Suprapubic skin (tissue), 4 donors: ENCODE measurements at places on chromosomes 2 and 18. TPM values are rescaled to one million over a fixed set of nuclear protein-coding genes. Genes with fewer than 3 reads are reported as not detected.

GRCh38 chr2:147456779-147457178, 388.1 kb upstream of the ACVR2A start:
- H3K36me3 ChIP-seq = no peaks in the 10 kb centered on the region
- no peak overlapping the region for H3K4me3 ChIP-seq
- no peak for DNase-seq
- peaks cover 3% of the 10 kb centered on the region for H3K4me1 ChIP-seq

DNA sequence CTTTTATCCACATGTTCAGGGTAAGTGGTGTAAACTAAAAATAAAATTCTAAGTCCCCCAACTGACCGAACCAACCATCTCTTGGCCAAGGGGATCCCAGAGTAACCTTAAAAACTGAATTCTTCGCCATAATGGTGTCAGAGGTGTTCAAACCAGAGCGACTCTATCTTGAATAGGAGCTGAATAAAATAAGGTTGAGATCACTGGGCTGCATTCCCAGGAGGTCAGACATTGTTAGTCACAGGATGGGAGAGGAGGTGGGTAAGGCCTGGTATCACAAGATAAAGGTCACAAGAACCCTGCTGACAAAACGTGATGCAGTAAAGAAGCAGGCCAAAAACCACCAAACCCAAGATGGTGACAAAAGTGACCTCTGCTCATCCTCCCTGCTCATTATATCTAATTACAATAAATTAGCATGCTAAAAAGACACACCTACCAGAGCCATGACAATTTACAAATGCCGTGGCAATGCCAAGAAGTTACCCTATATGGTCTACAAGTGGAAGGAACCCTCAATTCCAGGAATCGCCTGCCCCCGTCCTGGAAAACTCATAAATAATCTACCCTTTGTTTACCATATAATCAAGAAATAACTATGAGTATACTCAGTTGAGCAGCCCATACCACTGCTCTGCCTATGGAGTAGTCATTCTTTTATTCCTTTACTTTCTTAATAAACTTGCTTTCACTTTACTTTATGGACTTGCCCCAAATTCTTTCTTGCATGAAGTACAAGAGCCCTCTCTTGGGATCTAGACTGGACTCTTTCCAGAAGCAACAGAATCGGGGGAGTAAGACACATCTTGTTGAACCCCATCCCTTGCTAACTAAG, 302.4 kb downstream of the STK39 start:
- no peaks in the 10 kb centered on the region for H3K27me3 ChIP-seq
- no peaks in the 10 kb centered on the region for H3K4me1 ChIP-seq
- H3K27ac ChIP-seq = no peak overlapping the region
- no peak for DNase-seq
- no peaks in the 10 kb centered on the region for H3K36me3 ChIP-seq
- no peak overlapping the region for H3K4me3 ChIP-seq

DNA sequence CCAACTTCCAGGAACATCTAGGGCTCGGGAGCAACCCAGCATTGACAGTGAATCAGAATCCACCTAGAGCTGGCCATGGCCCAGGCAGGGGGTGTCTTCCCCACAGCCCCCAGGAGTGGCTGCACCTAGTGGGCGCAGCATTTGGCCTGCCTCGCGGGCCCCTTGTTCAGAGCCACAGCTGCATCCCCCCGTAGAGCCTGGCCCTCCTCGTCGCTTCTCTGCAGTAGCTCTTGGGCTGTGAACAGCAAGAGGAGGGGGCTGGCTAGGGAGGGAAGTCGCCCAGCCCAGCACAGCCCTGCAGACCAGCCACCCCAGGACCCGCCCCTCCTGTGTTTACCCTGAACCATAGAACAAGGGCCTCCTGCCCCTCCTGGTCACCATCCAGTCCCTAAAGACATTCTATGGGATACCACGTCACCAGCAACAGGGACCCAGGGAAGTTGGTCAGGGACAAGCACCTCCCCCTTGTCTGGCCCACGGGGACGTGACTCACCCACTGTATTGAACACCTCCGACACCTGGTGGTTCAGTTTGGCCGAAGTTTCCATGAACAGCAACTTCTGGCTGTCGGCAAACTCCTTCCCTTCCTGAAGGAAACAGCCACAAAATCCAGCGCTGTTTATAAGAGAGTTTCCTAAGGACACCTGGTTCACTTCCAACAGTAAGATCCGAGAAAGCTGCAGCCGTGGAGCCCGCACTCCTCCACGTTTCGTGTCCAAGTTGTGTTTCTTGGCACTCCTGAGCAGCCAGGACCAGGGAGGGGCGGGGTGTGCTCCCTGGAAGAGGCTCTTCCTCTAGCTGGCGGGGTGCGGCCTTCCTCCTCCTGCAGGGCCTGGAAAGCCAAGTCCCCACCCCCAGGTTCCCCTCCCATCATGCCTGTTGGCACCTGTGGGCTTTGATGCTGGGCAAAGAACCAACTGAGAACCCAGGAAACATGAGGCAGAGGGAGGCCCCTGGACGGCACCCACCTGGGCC, 8.8 kb downstream of the PRLH start:
- H3K27ac ChIP-seq = no peak overlapping the region
- DNase-seq = no peak
- H3K4me3 ChIP-seq = no peak overlapping the region
- H3K36me3 ChIP-seq = no peaks in the 10 kb centered on the region
- H3K27me3 ChIP-seq = no peaks in the 10 kb centered on the region

- no peaks in the 10 kb centered on the region for H3K36me3 ChIP-seq
- no peak overlapping the region for H3K4me3 ChIP-seq
- DNase-seq = no peak
- H3K4me1 ChIP-seq = no peaks in the 10 kb centered on the region
Measured at GRCh38 chr2:16135913-16136310, 195.6 kb downstream of the MYCN start.

DNA sequence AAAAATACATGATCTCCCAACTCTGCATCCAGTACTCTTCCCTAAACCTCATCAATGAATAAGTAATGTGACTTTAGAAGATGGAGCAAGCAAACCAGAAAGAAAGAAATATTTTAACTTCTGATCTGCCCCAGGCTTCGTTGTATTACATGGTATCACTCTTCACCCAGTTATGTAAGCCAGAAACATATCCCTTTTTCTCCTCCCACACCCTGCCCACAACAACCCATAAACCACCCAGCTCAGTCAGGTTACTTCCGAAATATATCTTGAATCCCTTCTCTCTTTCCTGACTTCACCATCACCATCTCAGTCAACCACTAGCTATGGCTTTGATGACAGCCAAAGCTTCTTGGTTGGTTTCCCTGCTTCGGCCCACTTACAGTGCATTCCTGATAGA, 295.8 kb upstream of the PARD3B start:
- DNase-seq = no peak
- H3K36me3 ChIP-seq = no peaks in the 10 kb centered on the region
- H3K27me3 ChIP-seq = no peaks in the 10 kb centered on the region
- H3K4me3 ChIP-seq = no peak overlapping the region
- peaks cover 5% of the 10 kb centered on the region for H3K4me1 ChIP-seq
- no peak overlapping the region for H3K27ac ChIP-seq

DNA sequence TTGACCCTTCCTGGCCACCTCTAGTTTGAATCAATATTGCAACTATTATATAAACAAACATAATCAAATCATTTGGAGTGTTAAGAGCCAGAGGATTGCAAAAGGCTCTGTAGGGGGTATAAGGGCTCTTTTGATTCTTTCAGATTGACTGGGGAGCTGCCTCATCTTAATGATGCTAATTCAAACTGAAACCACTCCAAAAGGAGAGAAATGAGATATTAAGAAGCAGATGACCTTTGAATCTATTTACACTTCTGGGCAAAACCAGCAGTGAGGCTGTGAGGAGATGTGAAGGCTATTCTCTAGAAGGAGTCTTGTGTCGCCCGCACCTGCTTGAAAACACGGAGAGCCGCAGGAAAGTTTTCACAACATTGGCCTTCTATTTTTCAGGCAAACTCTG, 311.2 kb upstream of the CRIM1 start:
- H3K36me3 ChIP-seq = no peaks in the 10 kb centered on the region
- H3K27me3 ChIP-seq = no peaks in the 10 kb centered on the region
- H3K4me1 ChIP-seq = no peaks in the 10 kb centered on the region
- no peak overlapping the region for H3K4me3 ChIP-seq

GRCh38 chr18:35728676-35729075, 147.1 kb downstream of the GALNT1 start:
- H3K4me3 ChIP-seq = no peak overlapping the region
- peaks cover 3% of the 10 kb centered on the region for H3K4me1 ChIP-seq
- no peaks in the 10 kb centered on the region for H3K27me3 ChIP-seq
- no peak overlapping the region for H3K27ac ChIP-seq
- no peak for DNase-seq

DNA sequence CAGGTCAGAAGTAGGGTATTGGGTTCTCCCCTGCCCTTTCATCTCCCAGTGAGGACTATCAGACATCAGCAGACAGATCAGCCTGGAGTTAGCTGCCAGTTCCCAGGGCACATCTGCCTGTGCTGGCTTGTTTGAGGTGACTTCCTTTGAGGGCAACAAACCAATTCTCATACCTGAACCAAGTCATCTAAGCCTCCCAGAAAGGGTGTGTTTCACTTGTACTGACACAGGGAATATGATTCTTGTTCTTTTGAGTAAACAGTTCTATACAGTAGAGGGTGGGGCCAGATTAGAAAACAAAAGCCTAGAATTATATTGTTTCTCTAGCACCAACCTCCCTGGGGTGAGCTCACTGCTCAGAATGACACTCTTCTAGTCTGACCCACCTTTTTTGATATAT, 591.9 kb downstream of the SLC4A3 start:
- peak overlapping the region; percentile 41 for H3K27ac ChIP-seq
- peaks cover 25% of the 10 kb centered on the region for H3K4me1 ChIP-seq
- no peaks in the 10 kb centered on the region for H3K36me3 ChIP-seq
- no peak overlapping the region for H3K4me3 ChIP-seq
- H3K27me3 ChIP-seq = no peaks in the 10 kb centered on the region
- DNase-seq = no peak

GRCh38 chr2:20551260-20551944, 99.5 kb downstream of the HS1BP3 start:
- H3K27me3 ChIP-seq = no peaks in the 10 kb centered on the region
- DNase-seq = no peak
- no peak overlapping the region for H3K4me3 ChIP-seq
- peaks cover 7% of the 10 kb centered on the region for H3K4me1 ChIP-seq

GRCh38 chr2:48471048-48471474, 58.9 kb upstream of the STON1 start:
- H3K4me3 ChIP-seq = no peak overlapping the region
- no peak overlapping the region for H3K27ac ChIP-seq
- H3K4me1 ChIP-seq = peaks cover 3% of the 10 kb centered on the region
- DNase-seq = no peak
- H3K36me3 ChIP-seq = peaks cover 37% of the 10 kb centered on the region
- no peaks in the 10 kb centered on the region for H3K27me3 ChIP-seq

DNA sequence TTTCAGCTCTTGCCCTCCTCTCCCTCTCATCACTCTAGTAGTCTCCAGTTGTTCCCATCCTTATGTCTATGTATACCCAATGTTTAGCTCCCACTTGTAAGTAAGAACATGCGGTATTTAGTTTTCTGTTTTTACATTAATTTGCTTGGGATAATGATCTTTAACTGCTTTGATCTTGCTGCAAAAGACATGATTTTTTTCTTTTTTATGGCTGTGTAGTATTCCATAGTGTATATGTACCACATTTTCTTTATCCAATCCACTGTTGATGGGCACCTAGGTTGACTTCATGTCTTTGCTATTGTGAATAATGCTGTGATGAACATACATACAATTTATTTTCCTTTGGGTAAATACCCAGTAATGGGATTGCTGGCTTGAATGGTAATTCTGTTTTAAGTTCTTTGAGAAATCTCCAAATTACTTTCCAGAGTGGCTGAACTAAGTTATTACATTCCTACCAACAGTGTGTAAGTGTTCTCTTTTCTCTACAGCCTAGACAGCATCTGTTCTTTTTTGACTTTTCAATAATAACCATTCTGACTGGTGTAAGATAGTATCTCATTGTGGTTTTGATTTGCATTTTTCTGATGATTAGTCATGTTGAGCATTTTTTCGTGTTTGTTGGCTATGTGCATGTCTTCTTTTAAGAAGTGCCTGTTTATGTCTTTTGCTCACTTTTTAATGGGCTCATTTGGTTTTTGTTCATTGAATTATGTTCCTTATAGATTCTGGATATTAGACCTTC, 179.6 kb upstream of the SLC39A10 start:
- no peak overlapping the region for H3K4me3 ChIP-seq
- no peak for DNase-seq
- H3K4me1 ChIP-seq = no peaks in the 10 kb centered on the region

- H3K27me3 ChIP-seq = no peaks in the 10 kb centered on the region
- no peaks in the 10 kb centered on the region for H3K36me3 ChIP-seq
- H3K27ac ChIP-seq = no peak overlapping the region
- no peak overlapping the region for H3K4me3 ChIP-seq
- no peaks in the 10 kb centered on the region for H3K4me1 ChIP-seq
Measured at GRCh38 chr2:14257801-14258507, 374.6 kb upstream of the LRATD1 start.

DNA sequence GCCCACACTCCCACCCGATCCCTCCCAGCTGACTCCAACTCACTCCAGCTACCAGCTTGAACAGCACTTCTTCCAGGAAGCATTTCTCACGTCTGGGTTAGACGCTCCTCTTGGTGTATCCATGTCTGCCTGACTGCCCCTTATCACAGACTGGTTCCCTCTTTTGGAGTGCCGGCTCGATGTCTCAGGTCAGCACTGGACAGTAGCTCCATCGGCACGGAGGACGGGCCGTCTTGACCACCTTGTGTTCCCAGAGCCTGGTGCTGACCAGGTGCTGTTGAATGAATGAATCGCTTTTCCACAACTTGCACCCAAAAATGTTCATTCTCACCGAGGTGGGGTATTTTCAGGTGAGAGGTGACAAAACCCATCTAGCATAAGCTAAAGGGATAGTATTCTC, 71.8 kb downstream of the LBH start:
- no peaks in the 10 kb centered on the region for H3K36me3 ChIP-seq
- H3K4me1 ChIP-seq = no peaks in the 10 kb centered on the region
- no peak overlapping the region for H3K4me3 ChIP-seq

GRCh38 chr2:167652401-167652800, 595.0 kb downstream of the STK39 start:
- no peak overlapping the region for H3K4me3 ChIP-seq
- H3K27me3 ChIP-seq = no peaks in the 10 kb centered on the region
- no peaks in the 10 kb centered on the region for H3K36me3 ChIP-seq
- DNase-seq = no peak
- H3K4me1 ChIP-seq = no peaks in the 10 kb centered on the region
- H3K27ac ChIP-seq = no peak overlapping the region

GRCh38 chr2:56018267-56018666, 94.7 kb upstream of the EFEMP1 start:
- H3K4me3 ChIP-seq = no peak overlapping the region
- no peak for DNase-seq
- H3K36me3 ChIP-seq = no peaks in the 10 kb centered on the region

DDX18 gene
- 61.7 TPM for total RNA-seq

LIMS2 gene
- 9.2 TPM for total RNA-seq

SP5 gene
- 0.89 TPM for total RNA-seq

ST6GAL2 gene
- total RNA-seq = 0.80 TPM

FOXI3 gene
- not detected for total RNA-seq

MAPK4 gene
- 4.8 TPM for total RNA-seq

IL1RN gene
- 135 TPM for total RNA-seq

OSR1 gene
- total RNA-seq = 7.6 TPM
